ENCODE measurements at places on chromosomes 16 and 17. TPM values are rescaled to one million over a fixed set of nuclear protein-coding genes. Genes with fewer than 3 reads are reported as not detected.

DNA sequence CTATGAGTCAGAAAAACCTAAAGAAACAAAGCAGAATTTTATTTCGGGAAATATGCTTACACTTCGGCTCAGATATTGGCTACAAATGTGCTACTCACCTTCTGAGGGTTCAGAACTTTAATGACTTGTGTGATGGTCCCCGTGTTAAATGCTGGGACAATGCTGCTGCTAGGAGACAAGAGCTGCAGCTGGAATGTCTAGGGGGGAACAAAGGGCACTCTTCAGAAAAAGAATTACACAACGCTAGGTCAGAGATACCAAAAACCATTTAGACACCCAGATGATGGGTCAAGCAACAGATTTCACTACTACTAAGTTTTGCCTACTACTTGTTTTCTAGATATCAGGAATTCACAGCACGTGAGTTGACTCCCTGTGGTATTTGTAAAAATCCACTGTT lies 10.0 kb upstream of the PHLPP2 start:
- no peak for DNase-seq

DNA sequence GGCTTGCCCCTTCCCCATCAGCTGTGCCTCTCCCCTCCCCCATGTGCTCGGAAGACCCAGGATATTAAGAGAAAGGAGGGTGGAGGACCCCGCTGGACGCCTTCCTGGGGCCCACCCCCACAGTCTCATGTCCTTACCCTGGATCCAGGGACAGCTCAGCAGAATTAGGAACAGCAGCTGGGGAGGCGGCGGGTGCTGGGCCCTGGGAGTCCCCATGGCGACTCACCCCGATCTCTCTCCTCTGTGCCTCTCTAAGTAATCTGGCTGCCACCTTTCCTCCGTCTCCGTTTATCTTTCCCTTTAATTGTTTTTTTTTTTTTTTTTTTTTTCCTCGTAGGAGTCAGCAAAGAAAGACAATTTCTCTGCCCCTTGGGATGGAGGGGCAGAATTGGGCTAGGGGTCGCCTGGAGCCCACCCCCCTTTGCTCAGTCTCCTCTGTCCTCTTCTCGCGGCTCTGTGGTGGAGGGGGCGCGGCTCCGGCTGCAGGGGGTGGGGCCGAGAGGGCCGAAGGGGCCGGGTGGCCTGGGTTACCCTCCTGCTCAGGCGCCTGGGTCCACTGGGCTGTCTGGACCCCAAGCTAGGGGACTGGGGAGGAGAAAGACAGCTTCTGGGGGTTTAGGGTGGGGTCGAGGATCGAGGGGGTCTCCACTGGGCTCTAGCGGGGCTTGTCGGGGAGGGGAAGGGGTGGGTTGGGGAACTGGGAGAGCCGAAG lies 390 bp downstream of the SEZ6L2 start:
- no peak for DNase-seq

GRCh38 chr17:67487506-67487905 lies 110.4 kb downstream of the PITPNC1 start:
- DNase-seq: no peak

DNA sequence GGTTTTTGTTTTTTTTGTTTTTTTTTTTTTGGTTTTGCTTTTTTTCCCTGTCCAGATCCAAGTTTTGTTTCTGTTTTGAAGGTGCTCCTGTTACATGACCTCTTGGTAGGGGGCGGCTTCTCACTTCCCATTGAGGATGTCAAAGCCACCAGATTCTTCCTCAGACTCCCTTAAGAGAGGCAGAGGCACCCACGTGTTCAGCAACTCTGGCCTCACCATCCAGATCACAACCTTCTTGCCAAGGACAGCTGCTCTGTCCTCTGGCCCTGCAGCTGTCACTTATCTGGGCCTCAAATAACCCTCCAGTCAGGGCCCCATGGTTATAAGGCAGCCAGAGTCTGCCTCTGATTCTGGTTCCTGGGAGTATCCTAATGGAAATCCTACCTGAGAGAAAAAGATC lies 208.5 kb downstream of the STX8 start:
- DNase-seq: no peak

DNA sequence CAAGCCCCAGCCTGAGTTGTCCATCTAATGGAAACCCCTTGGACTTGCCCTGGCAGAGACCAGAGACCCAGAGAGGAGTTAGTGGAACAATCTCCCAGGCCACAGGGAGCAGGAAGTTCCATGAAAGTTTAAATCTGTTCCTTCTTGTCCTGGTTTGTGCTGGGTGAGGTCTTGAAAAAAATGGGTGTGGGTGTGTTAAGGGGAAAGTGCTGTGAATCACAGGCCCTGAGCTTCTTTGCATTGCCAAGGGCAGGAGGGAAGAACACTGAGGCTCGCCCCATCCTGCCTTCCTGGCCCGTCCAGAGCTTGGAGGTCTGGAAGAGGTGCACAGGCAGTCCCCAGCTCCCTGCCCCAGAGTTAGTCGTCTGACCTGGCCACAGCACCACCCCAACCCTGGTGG lies 2.3 kb downstream of the ADORA2B start:
- DNase-seq: no peak

DNA sequence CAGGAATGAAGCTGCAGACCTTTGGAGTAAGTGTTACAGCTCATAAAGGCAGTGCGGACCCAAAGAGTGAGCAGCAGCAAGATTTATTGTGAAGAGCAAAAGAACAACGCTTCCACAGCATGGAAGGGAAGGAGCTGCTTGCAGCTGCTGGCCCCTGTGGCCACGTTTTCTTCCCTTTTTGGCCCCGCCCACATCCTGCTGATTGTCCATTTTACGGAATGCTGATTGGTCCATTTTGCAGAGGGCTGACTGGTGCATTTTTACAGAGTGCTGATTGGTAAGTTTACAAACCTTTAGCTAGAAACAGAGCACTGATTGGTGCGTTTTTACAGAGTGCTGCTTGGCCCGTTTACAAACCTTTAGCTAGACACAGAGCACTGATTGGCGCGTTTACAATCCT lies 841.5 kb downstream of the CDH11 start:
- no peak for DNase-seq

DNA sequence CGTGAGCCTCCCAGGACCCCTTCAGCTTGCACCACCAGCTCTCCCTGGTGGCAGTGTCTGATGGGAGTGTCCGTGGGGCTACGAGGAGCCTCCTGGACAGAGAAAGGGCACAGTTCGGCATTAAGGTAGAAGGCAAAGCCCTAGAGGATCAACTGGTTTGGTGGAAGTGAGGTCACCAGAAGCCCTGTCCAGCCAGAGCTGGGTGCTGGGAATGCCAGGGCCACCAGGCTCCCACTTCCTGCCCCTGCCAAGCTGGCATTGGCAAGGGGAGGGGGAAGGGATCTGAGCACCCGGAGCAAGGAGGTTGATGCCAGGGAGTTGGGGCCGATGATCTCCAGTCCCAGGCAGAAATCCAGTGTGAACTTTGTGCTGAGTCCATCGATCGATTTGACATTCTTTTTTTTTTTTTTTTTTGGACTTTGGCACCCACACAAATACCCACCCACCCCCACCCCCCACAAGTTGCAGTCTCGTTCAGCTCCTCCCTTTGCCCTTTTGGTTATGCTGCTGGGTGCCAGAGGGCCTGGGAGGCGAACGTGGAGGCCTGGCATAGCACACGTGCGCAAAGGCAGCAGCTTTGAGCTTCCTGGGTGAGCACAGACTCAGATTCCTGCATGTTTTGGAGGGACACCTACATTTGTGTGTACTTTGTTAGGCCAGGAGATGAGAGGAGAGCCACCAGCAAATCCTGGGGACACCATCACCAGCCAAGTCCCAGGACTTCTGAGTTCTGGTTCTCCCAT lies 2.1 kb downstream of the NHERF1 start:
- no peak for DNase-seq

GRCh38 chr17:860805-861204 lies 78.7 kb downstream of the MRM3 start:
- DNase-seq: no peak

DNA sequence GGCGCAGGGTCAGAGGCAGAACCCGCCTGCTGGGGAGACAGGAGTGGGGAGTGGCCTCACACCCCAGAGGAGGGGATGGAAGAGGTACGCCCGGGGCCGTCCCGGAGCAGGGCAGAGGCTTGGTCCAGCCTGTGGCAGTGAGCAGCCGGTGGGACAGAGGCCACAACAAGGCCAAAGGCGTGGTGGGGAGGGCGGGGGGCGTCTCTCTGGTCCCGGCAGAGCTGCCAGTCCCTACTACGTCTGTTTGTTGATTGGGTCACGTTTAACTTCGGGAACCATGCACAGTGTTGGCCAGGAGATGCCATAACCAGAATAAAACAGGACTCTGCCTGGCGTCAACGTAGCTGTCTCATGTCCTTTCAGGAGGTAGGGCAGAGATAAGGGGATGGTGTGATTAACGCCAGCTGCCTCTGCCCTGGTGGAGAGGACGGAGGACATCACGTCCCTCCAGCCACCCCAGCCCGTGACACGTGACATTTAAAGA lies 192.8 kb downstream of the BANP start:
- DNase-seq: no peak

GRCh38 chr17:1830288-1830687 lies 483 bp downstream of the RPA1 start:
- DNase-seq: peak; percentile 30

- DNase-seq: no peak
Observed at GRCh38 chr16:85759631-85760419, 8.9 kb upstream of the C16orf74 start.

GRCh38 chr17:2420176-2420575 lies 19.3 kb upstream of the MNT start:
- no peak for DNase-seq

DNA sequence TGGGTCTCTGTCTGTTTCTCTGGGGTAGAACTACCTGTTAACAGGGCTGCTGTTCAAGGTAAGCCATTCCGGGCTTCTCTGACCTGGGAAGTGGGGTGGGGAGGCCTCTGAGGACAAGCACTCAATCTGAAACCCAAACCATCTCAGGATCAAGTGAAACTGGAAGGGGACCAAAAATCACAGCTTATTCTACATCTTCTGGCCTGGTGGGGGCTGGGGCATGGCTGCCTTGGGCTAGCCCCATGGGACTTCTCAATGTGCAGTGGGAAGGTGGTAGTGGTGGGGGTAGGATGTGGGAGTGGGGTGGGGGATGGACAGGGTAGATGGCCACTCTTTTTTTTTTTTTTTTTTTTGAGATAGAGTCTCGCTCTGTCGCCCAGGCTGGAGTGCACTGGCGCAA lies 5.5 kb downstream of the FLOT2 start:
- DNase-seq: no peak

GRCh38 chr16:9610727-9611126 lies 519.3 kb downstream of the HAPSTR1 start:
- no peak for DNase-seq

- no peak for DNase-seq
Observed at GRCh38 chr17:67388986-67389385, 11.9 kb downstream of the PITPNC1 start.

- no peak for DNase-seq
Observed at GRCh38 chr16:53068423-53068833, 13.6 kb downstream of the CHD9 start.

DNA sequence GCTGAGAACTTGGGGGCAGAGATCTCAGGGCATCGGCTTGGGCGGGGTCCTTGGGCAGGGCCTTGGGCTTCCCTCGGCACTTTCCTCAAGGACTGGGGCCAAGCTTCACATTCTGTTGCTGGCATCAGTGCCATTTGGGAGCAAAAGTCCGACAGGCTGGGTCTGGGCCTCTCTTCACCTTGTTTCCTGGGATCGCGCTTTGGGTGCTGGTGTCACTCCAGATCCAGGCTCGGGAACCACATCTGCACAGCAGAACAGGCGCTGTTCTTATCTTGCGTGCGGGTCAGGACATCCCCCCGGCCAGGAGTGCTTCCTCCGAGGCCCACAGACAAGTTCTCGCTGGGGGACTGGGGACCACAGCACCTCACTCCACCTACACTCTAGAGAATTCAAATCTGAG lies 31.1 kb upstream of the CDH15 start:
- no peak for DNase-seq

DNA sequence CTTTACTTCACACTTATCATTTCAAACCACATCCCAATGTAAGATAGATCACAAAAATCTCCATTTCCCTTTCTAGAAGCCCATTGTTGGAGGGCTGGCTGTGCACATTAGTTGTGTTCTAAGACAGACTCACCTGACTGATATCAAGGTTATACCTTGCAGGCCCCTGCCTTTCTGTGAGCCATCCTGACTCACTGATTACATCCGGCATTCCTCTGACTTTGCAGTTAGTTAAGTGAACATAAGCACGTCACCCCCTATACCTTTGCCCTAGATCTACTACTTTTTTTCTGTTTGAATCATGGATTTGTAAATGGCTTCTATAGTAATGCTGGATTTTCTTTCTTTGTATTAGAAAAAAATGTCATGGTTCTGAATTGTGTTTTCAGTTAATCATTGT lies 78.3 kb downstream of the TANGO6 start:
- DNase-seq: no peak

DNA sequence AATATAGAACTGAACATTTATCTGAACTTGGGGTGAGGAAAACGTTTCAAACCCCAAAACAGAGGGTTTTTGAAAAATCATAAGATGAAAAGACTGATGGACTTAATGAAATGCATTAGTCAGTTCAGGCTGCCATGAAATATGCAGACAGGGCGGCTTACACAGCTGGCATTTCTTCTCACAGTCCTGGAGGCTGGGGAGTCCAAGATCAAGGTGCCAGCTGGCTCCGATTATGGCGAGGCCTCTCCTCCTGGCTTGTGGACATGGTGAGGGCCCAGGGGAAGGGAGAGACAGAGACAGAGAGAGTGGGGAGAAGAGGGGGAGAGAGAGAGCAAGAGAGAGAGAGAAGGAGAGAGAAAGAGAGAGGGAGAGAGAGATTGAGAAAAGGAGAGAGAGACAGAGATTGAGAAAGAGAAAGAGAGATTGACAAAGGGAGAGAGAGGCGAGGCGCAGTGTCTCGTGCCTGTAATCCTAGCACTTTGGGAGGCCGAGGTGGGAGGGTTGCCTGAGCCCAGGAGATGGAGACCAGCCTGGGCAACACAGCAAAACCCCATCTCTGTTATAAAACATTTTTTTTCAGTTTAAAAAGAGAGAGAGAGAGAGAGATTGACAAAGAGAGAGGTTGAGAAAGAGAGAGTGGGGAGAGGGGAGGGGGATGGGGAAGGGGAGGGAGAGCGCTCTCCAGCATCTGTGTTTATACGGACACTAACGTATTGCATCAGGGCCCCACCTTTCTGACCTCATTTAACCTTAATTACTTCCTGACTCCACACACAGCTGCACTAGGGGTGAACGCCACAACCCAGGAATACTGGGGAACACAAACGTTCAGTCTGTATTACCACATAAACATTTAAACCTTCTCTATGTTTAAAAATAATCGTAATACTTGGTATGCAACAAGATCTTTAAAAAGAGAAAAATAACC lies 24.6 kb upstream of the RPH3AL start:
- no peak for DNase-seq

SLC2A4 gene
- polyA plus RNA-seq: 1.1 TPM

PRM2 gene
- not detected for polyA plus RNA-seq

PRCD gene
- 2.0 TPM for polyA plus RNA-seq

CX3CL1 gene
- polyA plus RNA-seq: 24.9 TPM

TOX3 gene
- 1.7 TPM for polyA plus RNA-seq

MAPT gene
- polyA plus RNA-seq: 0.27 TPM

MVD gene
- polyA plus RNA-seq: 115 TPM

CES5A gene
- polyA plus RNA-seq: not detected

EMP2 gene
- 110 TPM for polyA plus RNA-seq

STAC2 gene
- 0.42 TPM for polyA plus RNA-seq

C16orf46 gene
- 1.0 TPM for polyA plus RNA-seq

SLC47A1 gene
- 2.8 TPM for polyA plus RNA-seq

GPR142 gene
- polyA plus RNA-seq: 0.03 TPM

Measured in lung (tissue), 17 donors.